ENCODE measurements at places on chromosomes 1 and 21.

GRCh38 chr1:189567890-189568289, 909.8 kb downstream of the BRINP3 start:
- no peak for DNase-seq

DNA sequence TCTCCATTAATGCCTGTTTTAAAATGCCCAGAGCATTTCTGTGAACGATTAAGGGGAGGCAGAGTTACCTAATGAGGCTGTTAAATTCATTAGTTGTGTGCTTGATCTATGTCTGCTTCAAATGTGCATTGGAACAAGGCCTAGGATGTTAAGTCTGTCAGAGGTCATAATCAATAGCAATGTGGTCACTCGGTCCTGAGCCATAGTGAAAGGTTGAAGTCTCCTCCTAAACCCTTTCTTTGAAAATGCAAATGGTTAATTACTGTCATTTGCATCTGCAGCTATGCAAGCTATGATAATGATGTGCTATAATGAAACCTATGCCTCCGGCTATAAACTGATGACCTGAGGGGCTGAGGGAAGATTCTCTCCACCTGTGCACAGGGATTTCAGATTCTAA, 114.2 kb upstream of the NR5A2 start:
- no peak for DNase-seq

- DNase-seq, result no peak
Measured at GRCh38 chr1:116529681-116530080, 41.1 kb downstream of the CD58 start.

- DNase-seq, result no peak
Measured at GRCh38 chr21:31351960-31352359, 7.9 kb upstream of the TIAM1 start.

DNA sequence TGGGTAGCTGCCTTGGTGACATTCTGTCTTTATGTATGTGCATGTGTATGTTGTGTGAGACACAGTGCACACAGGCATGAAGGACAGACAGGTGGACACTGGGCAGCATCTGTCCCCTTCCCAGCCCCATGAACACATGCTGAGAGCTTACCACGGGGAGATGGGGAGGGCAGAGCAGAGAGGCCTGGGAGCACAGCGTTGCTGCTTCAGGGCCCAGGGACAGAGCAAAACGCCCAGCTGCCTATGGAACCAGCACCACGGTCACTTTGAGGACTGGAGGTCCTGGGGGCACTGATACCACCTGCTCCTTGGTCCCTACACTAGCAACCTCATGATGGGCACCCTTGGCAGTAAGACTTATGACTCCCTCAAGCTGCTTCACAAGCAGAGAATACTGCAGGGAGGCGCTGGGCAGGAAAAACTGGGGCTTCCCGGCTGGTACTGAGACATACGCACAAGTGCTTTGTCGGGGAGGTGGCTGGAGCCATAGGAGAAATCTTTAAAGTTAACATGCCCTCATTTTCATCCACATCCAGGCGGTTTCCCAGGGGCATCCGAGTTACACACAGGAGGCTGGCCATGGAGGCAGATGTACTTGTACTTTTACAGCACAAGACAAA, 40.3 kb downstream of the LMX1A start:
- DNase-seq, result no peak

DNA sequence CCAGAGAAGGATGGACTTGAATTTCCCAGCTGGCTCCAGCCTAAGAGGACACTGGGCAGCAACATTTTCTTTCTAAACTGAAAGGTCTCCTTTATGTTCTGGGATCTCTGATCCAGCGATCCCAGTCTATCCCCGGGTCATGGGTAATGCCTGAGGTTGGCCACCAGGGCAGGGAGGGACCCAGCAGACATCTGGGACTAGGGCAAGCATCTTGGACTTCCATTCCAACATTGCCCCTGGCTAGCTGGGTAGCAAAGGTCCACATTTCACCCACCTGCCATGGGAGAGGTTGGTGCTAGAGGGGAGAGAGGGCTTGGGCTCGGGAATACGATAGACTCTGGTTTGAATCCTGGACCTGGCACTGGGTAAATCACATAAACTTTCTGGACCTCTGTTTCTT, 84.6 kb downstream of the LRRN2 start:
- DNase-seq, result no peak

DNA sequence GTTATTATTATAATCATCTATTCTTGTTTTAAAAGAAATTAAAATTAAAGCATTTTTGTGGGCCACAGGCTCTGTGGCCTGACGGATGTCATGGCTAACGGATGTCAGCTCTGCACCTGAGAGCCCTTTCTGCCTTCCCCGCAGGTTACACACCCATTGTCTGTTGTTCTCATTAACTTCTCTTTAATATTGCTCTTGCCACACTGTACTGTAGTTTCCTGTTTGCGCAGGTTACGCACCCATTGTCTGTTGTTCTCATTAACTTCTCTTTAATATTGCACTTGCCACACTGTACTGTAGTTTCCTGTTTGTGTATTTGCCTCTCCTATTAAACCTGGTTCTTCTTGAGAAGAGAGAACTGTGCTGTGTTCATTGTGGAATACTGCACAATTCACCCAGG, 294.4 kb upstream of the PLXNA2 start:
- no peak for DNase-seq

- DNase-seq, result no peak
Measured at GRCh38 chr1:18110598-18110939, 3.0 kb downstream of the IGSF21 start.

GRCh38 chr1:46406881-46407608, 12.9 kb downstream of the FAAH start:
- no peak for DNase-seq

- peak; percentile 21 for DNase-seq
Measured at GRCh38 chr1:174114788-174115448, 44.4 kb upstream of the RABGAP1L start.

DNA sequence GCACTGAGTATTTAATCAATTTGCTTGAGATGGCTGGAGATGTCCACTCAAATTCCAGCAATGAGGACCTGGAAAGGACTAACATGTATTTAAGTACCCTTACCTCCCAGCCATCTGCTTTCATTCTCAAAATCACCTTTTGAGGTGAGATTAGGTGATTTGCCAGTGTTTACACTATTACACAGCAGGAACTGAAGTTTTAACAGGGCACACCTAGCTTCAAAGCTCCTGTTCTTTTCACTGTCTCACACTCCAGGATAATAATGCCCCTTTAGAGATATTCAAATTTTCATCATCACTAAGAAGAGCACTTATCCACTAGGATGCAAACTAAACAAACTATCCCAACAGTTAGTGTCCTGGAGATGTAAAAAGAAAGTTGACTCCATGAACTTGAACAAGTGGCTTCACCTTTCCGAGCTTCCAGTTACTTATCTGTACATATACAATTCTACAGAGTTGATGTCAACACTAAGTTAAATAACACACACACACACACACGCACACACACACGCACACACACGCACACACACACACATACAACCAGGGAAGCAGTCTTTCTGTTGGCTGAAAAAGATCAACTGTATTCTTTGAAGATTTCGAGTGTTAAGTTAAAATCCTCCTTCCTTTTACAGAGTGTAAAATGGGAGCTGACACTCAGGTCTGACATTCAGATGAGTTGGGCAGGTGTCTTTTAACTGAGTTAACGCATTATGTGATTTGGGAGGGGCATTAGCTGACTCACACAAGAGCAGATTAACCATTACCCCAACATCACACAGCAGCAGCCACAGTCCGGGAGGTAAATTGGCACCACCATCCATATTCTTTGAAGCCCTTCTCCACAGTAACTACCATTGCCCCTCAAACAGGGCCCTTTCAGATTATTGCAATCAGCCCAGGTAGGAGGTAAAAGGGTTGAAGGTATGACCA, 15.5 kb upstream of the JAK1 start:
- DNase-seq, result no peak

GRCh38 chr21:34545079-34545884, 33.3 kb upstream of the KCNE1 start:
- peak; percentile 69 for DNase-seq

- DNase-seq, result no peak
Measured at GRCh38 chr1:53288790-53289429, 39.0 kb downstream of the LRP8 start.

DNA sequence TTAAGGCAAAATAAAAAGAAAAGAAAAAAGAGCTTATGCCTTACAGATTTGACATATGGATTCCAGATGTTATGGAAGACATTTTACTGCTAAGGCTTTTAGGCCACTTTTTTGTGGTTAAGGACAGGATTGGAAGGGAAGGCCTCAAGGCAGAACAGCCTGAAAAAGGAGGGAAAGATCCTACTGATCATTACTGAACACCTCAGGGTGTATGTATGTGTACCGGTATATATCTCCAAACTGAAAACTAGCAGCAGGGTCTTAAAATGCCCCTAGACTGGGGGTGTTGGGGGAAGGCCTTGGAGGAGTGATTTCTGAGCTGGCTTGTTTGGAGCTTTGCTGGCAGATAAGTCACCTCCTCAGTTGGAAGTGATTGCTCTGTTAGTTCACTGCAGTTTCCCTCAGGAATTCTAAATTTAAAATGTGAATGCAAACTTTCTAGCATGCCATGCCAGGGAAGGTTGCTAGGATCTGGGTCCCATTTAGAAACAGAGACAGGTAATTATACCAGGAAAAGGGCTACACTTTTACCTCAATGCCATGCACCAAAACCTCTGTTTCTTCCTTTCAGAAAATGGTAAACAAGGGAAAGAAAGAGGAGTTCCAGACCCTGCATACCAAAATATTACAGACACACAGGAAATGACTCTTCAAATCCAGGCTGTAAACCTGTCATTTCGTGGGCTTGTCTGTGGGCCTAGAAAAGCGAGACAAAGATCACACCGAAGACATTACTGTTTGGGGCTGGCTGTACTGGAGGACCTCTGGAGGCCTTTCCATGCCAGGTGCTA, 15.0 kb downstream of the C1orf52 start:
- no peak for DNase-seq

DNA sequence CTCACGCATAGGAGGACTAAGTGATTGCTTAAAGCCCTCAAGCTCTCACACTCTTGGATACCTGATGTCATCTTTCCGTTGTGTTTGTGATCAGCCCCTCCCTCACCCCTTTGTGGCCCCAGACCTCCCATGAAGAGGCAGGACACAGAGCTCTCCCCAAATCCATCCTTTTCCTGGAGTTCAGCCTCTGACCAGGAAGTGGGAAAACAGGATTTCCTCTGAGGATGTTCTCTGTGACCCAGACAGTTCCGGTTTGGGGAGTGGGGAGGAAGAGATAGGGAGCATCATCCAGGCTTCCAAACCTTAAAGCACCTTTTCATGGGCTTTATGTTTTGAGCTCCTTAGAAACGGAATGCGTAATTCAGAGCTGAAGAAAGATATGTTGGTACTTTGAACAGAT, 11.9 kb upstream of the TAL1 start:
- no peak for DNase-seq

- no peak for DNase-seq
Measured at GRCh38 chr1:187626056-187626455, 797.3 kb downstream of the PLA2G4A start.

DNA sequence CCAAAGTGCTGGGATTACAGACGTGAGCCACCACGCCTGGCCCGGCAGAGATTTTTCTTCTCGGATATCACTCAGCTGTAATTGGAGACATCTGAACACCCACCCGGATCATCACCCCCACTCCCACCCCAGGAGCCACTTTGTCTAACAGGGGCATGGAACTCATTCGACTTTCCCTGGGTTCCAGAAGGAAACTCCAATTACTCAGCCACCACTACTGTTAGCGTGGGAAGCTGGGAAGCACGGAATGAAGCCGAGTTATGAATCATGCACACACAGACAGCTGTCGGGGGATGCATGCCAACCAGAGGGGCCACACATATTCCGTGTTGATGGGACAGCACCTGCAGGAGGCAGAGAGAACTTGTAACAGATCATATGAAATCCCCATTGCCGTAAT, 85.2 kb downstream of the HLCS start:
- DNase-seq, result no peak
